ENCODE measurements at places on chromosomes 5 and 9.

- DNase-seq = no peak
Measured at GRCh38 chr5:16456103-16456832, 9.3 kb downstream of the ZNF622 start.

DNA sequence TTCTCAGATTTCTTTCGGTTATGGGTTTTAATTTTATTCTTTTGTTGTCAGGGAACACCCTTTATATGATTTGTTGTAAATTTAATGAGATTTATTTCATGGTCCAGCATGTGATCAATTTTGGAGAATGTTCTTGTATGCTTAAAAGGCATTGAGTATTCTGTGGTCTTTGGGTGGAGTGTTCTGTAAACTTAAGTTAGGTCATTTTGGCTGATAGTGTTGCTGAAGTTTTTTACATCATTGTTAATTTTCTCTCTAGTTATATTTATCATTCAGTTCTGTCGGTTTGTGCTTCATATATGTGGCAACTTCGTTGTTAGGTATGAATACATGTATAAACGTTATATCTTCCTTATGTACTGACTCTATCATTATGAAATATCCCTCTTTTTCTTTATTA is 55.5 kb downstream of the NIPBL start:
- DNase-seq = no peak

DNA sequence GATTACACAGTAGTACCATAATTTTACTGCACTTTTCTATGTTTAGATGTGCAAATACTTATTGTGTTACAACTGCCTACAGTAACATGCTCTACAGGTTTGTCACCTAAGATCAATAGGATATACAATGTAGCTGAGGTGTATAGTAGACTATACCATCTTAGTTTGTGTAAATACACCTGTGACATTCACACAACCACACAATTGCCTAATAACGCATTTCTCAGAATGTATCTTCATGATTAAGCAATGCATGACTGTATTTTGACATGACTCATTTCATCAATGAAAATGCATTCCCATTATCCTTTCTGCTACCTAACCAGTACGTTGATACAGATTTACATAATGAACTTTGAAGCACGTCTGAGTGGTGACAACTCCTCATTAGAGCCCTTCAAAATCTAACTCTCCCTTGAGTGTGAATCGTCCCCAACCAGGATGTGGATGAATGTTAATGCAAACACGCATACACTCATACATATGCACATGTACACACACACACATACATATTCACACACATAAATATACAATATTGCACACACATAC is 28.4 kb downstream of the GZMK start:
- DNase-seq = no peak

GRCh38 chr9:2800394-2801179 is 43.3 kb downstream of the PUM3 start:
- DNase-seq = no peak

DNA sequence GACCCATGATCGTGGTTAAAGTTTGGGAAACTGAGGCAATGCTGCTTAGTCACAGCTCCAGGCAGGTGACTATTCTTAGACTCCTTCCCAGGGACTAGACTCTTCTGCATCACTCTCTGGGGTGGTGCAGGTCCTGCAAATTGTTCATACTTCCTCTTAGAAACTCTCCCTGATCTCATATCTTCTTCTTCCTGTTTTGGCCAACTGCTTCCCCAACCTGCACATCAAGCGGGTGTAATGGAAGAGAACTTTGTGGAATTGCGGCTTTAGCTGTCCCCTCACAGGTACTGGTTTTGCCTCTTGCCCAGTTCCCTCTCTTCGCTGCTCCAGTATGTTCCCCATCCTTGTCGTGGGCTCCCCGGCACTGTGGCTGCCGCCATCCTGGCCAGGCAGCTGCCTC is 111.5 kb upstream of the CTSL start:
- no peak for DNase-seq

GRCh38 chr5:67082941-67083340 is 113.7 kb downstream of the CD180 start:
- DNase-seq = no peak

DNA sequence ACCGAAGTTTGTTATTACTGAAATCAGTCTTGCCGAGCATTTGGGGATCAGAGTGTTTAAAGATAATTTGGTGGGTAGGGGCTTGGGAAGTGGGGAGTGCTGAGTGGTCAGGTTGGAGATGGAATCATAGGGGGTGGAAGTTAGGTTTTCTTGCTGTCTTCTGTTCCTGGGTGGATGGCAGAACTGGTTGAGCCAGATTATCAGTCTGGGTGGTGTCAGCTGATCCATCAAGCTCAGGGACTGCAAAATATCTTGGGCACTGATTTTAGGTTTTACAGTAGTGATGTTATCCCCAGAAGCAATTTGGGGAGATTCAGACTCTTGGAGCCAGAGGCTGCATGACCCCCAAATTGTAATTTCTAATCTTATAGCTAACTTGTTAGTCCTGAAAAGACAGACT is 5.4 kb upstream of the ANKRD31 start:
- DNase-seq = no peak

DNA sequence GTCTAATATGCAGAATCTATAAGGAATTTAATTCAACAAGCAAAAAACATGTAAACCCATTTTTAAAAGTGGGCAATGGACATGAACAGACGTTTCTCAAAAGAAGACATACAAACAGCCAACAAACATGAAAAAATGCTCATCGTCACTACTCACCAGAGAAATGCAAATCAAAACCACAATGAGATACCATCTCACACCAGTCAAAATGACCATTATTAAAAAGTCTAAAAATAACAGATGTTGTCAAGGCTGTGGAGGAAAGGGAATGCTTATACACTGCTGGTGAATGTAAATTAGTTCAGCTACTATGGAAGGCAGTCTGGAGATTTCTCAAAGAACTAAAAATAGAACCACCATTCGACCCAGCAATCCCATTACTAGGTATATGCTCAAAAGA is 3.1 kb upstream of the KLHL3 start:
- no peak for DNase-seq

DNA sequence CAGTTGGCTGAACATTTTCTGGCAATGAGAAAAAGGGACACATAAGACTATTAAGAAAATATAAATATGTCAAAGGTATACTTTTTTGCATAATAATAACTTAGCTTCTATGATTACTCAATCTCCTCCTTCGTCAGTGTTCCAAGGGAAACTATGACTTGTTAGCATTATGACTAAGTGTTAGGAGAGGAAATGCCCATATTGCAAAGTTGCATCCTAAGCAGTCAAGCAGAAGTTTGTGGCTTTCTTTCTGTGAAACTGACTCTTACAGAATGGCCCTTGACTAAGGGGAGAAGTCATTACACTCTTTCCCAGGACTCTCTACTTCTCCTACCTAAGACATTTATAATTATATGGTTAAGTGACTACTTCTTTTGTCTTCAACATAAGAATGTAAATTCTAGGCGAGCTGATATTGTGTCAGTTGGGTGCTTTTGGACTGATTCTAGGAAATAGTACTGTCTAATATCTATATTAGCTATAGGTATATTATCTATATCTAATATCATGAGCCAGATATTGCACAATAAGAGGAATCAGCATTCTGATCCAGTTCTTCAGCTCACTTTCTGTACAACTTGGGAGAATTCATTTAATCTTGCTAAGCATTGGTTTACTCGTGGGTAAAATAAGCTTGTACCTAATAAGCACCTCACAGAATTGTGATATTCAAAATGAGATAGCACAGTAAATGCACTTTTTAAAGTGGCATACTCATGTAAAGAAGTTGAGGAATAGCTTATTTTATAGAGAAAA is 16.4 kb upstream of the SPINK6 start:
- DNase-seq = no peak

DNA sequence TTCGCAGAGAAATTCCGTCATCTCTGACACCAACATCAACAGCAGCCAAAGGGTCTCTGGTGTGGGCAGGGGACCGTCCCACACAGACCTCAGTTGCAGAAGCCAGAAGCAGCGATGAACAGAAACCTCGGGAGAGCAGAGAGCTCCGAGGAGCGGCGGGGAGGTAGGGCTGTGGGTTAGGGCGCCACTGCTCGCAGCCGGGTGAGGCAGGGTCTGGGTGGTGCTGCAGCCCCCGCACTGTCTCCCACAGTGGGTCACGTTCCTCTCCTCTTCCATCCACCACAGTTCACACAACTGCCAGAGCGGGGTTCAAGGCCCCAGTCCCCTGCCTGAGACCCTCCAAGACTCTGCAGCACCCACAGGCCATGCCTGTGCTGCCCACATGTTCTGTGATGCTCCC is 99.9 kb downstream of the OLFM1 start:
- no peak for DNase-seq
